Forelimb muscle (tissue), 1 donor: ENCODE measurements at places on chromosomes 11 and 22.

DNA sequence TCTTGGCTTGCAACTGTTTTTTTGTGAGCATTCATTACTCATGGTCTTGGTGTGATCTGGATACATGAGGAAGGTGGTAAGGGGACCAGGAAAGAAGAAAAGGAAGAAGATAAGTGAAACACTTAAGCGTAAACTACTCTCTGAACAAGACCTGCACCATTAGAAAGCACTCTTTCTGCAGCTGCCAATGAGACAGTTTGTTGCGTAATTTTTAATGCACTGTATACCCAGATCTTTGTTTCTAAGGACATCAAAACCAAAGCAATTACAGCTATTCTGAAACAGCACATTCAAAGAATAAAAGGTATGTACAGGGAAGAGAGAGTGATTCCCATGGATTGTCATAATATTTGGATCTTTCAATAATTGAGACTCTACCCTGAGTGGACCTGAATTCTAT, 147.4 kb downstream of the BLID start:
- DNase-seq: no peak

DNA sequence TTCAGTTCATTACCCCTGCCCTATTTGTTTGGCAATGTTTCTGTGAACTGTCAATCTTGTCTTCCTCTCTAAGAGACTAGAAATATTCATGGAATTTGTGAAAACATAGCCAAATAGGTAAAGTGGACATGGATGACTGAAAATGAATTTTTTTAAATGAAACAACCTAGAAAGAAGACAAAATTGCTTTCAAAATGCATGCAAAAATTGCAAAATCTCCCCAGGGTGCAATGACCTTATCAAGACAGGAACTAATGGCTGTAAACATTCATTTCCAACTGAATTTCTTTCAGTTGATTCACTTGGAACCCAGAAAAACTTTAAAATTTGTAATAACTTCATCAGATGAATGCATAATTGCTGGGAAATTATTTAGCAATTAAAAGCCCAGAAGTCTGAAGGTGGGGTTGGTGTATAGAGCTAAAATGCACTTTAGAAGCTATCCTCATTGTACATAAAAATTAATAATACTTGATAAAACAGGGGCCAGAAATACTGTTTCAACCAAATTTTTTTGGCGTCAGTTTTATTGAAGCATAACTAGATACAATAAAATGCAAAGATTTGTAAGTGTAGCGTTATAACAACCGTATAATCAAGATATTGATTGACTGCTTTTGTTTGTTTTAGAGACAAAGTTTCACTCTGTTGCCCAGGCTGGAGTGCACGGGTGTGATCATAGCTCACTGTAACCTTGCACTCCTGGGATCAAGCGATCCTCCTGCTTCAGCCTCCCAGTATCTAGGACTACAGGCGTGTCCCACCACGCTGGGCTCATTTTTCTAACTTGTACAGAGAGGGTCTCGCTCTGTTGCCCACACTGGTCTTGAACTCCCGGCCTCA, 27.6 kb upstream of the SLC35C1 start:
- peak; percentile 4 for DNase-seq

GRCh38 chr11:10275714-10276113, 18.3 kb downstream of the SBF2 start:
- DNase-seq: no peak

GRCh38 chr11:70606248-70606950, 208.1 kb downstream of the CTTN start:
- DNase-seq: no peak

- DNase-seq: no peak
These were observed 1221.0 kb downstream of the JRKL start for GRCh38 chr11:97610854-97611253.
